ENCODE measurements at places on chromosomes 2 and 18.
A peak's percentile ranks its signal among the peaks of the same experiment; 100 is the strongest.

DNA sequence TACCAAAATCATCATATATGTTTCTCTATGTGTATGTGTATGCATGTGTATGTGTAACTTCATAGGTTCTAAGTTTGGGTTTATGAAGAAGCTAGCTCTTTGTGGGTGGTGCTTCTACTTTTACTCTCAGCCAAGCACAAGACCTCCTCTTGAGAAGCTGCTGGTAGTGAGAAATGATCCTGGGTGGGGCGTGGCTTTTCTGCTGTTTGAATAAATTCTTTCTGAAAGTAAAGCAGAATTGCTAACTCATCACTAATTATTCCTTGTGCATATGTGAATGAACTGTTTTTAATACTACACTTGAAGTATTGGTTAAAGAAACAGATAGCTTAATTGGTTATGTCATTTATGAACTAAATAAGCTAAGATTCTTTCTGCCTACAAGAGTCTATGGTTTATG is 7.6 kb upstream of the GAREM1 start:
- DNase-seq = no peak

- no peak for DNase-seq
Measured at GRCh38 chr2:75571730-75572430, 11.1 kb upstream of the EVA1A start.

- no peak for DNase-seq
Measured at GRCh38 chr2:64929333-64929732, 59.9 kb upstream of the SLC1A4 start.

GRCh38 chr2:24913911-24914310 is 6.1 kb downstream of the ADCY3 start:
- no peak for DNase-seq

- no peak for DNase-seq
Measured at GRCh38 chr2:18123211-18123570, 244.7 kb downstream of the KCNS3 start.

- DNase-seq = no peak
Measured at GRCh38 chr2:169225906-169226305, 136.4 kb downstream of the LRP2 start.

DNA sequence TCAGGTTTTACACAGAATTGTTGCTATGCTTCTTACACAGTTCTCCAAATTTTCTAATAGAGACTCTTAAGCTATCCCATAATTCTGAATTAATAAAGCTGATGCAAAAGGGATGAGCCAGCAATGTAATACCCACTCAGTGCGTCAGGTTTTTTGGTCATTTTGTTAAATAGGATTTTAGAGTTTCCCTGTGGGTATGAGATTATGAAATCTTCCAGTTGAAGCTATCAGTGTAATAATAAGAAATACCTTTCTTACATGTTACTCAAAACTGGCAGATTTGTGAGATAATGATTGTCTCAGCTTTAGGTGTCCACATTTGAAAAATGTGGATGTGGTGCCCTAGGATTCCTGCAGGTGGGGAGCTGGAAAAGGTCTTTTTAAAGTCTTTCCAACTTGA is 44.5 kb downstream of the SOCS6 start:
- DNase-seq = no peak

GRCh38 chr18:41532344-41533086 is 422.5 kb upstream of the PIK3C3 start:
- DNase-seq = no peak

GRCh38 chr2:239601880-239602279 is 201.1 kb upstream of the HDAC4 start:
- no peak for DNase-seq

GRCh38 chr2:239029958-239030357 is 182.1 kb downstream of the TWIST2 start:
- no peak for DNase-seq

- DNase-seq = peak; percentile 27
Measured at GRCh38 chr18:13500227-13500865, 226.0 kb downstream of the FAM210A start.

DNA sequence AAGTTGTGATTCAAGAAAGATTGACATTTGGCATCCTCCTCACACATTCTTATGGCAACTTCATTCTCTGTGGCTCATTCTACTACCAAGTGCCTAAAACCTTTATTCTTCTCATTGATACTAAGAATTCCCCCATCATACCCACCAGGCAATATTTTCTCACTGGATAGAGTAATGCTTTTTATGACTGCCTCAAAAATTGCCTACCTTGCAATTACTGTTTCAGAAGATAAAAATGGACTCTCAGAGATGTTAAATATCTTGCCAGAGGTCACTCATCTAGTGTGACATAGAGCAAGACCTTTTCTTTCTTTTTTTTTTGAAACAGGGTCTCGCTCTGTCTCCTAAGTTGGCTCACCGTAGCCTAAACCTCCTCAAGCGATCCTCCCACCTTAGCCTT is 192.8 kb upstream of the KYNU start:
- no peak for DNase-seq

DNA sequence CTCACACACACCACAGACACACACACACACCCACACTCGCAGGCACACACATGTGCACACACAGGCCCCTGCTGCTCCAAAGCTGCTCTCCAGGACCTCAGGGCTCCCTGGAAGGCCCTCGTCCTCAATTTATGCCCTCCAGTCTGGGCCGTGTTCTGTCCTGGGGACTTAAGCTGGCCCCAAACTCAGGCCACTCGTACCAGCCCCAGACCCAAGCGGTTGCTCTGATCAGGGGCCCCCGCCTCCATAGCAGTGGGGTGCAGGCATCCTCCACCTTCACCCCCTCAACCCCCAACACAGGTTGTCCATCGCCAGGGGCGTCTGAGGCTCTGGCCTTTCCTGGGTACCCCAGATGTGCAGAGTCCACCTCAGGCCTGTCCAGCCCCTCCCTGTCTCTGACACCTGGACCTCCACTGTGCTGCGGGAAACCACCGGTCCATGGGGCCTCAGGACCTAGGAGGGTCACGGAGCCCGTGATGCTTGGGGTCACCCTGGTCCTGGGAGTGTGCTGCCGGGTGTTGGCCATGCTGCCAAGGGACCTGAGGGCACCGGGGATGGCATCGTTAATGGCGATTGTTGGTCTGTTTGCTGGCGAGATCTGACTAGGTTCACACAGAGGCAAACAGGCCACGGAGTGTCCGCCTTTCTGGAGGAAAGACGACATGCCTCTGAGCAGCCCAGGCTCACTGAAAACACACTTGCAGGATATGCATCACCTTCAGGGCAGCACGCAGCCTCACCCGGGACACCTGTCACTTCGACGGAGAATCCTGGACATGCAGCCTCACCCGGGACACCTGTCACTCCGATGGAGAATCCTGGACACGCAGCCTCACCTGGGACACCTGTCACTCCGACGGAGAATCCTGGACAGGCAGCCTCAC is 155.6 kb downstream of the NDUFA10 start:
- no peak for DNase-seq

DNA sequence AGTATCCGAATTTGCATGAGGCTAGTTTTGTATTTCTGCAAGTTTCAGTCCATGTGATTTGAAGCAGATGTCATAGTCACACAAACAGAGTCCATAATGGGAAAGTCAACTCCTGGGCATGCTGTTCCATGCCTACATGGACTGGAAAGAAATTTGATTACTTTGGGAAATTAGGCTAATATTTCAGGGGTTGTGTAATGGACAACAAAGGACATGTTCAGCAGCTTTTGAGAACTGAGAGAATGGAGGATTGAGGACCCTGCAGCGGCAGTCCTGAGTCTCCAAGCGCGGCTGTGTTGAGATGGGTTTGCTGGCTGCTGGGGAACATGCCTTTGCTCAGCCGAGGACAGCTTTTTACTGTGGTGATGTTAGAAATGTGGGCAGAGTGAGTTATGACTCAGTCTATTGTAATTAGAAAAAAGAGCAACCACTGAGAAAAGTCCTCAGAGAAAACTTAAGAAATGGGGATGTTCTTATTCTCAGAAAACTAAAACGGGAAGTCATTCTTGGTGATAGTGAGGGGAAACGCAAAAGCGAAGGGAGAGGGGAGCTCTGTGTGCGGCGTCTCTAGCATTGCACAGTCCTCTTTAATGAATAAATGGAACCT is 149.2 kb downstream of the FAM210A start:
- DNase-seq = no peak

- DNase-seq = no peak
Measured at GRCh38 chr18:22564036-22564435, 146.3 kb upstream of the CTAGE1 start.

- DNase-seq = no peak
Measured at GRCh38 chr18:30121397-30121796, 921.1 kb downstream of the DSC3 start.

DNA sequence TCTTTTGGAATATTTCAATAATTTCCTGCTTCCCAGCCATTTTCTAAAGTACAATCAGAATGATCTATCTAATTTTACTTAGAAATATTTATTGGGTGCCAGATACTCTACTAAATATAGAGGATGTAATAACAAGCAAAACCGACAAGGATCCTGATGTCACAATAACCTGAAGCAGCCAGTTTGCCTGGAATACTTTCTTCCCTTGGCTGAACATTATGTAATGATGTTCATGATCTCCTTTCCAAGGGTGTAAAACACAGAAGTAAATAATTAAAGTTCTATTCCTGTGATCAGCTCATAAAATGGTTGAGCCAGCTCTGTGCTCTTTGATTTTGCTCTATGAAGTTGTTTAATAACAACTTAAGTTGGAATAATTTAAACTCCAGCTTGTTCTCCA is 2.6 kb upstream of the MRPL19 start:
- DNase-seq = no peak

DNA sequence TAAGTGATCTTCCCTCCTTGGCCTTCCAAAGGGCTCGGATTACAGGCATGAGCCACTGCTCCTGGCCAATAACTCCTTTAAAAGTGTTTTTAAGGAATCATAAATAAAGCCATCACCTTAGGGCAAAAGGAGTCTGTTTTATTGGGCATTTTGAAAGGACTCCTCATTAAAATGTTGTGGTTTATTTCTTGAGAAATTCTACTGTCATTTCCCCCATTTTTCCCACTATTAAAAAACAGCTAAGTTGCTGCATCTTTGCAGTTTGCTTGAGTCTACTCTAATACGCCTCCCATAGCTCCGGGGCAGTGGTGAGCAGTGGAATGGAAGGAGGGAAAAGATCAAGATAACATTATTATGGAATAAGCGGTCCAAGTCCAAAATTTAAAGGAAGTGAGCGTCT is 293.2 kb downstream of the PIEZO2 start:
- DNase-seq = no peak

GRCh38 chr2:191636235-191636543 is 41.7 kb upstream of the NABP1 start:
- no peak for DNase-seq

- no peak for DNase-seq
Measured at GRCh38 chr2:66024391-66024790, 410.5 kb upstream of the MEIS1 start.

GRCh38 chr2:23273786-23274185 is 111.2 kb upstream of the KLHL29 start:
- no peak for DNase-seq

DNA sequence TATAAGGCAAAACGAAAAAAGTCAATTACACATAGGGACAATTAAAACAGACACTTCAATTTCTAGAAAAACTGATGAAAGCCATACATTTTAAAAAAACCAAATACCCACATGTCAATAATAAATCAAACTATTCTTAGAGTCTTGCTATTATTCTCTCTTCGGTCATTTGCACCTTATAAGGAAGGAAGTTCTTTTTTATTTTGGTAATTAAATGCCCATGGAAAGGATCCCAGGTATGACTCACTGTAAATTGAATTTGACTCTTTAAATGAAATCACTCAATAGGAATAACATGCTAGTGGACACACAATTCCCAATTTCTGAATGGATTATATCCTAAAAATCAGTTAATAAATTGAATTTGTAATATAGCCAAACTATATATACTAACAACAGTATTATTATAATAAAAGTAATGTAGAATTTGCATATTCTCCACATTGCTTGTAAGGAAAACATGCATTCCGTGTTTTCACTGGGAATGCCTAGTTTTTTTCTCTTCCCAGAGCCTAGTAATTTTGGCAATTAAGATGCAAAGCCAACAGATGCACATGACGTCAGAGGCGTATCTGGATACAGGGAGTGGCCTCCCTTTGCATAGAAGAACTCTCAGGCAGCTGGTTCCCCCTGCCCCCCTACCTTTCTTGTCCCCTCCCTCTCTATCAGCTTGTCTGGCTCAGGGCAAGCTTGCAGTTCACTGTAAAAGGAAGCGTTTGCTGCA is 153.5 kb upstream of the PGAP1 start:
- no peak for DNase-seq

DNA sequence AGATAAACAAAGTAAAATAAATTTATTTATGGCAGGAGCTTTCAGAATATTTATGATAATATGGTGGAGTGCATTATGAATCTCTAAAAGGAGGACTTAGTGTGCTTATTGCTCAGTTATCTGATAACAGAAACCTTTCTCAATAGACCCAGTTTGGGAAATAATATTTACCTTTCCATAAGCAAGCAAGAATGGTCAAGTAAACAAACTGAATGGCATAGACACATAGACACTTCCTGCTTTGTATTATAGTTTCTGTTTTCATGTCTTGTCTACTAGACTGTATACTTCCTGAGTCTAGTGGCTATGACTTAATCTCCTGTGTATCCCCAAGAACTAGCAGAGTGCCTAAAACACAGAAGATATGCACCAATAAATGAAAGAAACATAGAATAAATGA is 87.8 kb downstream of the UPP2 start:
- DNase-seq = no peak

- DNase-seq = no peak
Measured at GRCh38 chr2:145563741-145564615, 1044.1 kb upstream of the ZEB2 start.

DNA sequence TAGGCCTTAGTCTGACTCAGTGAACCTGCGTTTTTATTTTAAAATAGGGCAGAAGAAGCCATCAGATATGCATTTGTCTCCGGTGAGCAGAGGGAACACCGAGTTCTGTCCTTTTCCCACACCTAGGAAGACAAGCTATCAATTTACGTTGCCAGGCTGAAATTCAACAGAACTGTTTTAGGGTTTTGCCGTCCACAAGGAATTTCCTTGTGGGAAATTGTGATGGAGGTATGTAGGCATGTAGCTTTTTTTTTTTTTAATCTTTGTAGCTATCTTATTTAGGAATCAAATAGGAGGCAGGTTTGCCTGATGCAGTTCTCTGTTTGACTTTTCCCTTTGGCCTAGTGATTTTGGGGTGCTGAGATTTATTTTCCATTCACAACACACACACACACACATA is 62.0 kb upstream of the ASAP2 start:
- DNase-seq = no peak

DNA sequence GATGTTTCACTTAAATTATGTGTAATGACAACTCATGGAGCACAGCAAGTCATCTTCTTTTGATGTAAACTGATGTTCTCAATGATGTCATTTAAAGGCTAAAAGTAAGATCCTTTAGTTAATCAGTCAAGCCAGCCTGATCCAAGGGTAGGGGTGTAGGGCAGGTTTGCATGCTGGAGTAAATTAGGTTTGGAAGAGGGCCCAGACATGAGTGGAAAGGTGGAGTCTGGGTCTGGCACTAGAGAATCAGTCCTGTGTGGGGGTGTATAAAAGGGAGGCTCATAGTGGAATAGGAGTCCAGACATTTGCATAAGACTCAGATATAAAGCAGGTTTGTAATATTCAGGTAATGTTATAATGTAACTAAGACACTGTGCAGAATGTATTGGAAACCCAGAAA is 88.8 kb upstream of the NYAP2 start:
- no peak for DNase-seq

GRCh38 chr2:5741242-5741641 is 49.1 kb downstream of the SOX11 start:
- no peak for DNase-seq

All from nephron progenitor cell (in vitro differentiated cells).